Vagina (tissue), 2 donors: ENCODE measurements at places on chromosomes 5 and 9.

GRCh38 chr9:134323741-134324358 is 2.4 kb upstream of the RXRA start:
- DNase-seq, result no peak

- DNase-seq, result no peak
Observed at GRCh38 chr5:51181208-51181894, 201.9 kb upstream of the ISL1 start.

DNA sequence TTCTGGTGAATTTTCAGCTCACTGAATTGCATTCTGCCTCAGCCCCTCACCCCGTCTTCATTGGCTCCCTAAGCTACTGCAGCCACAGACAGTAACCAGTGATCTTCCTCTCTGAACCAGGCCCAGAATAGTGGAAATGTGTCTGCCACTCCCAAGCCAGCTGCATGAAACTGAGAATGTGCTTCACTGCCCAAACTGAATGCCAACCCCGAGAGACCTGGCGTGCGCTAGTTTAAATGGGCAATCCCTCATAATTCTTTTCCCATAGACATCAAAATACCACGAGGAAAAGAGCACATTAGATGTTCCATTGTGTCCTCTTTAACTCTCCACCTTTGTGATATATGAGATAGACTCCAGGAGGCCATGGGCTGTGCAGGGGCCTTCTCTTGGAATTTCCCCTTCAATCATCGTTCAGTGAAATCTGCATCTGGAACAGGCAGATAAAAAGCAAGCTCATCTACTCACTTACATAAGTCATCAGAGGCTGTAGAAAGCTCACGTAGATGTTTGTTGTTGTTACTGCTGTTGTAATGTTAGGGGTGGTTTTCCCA is 320.2 kb downstream of the NFIB start:
- no peak for DNase-seq

- DNase-seq, result no peak
Observed at GRCh38 chr5:151740958-151741373, 17.5 kb downstream of the ATOX1 start.

GRCh38 chr5:72878854-72879253 is 62.4 kb downstream of the TNPO1 start:
- no peak for DNase-seq

- no peak for DNase-seq
Observed at GRCh38 chr5:144219869-144220268, 49.2 kb downstream of the KCTD16 start.

GRCh38 chr5:9165546-9165945 is 380.3 kb downstream of the SEMA5A start:
- no peak for DNase-seq

DNA sequence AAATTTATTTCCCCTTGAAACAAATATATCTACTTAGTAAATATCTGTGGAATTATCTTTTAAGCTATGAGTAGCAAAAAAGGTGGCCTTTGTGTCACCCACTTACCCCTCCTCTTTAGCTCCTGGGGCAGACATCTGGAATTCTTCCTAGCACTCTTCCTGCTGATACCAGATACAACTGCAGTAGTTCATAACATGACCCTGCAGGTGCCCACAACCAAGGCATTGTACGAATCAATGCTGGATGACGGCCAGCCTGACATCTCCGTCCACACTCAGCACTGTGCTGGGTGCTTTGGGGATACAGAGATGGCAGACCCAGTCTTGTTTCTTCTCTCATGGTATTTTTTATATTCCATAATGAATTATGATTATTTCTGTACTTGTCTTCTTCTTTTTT is 152.3 kb downstream of the GOLPH3 start:
- DNase-seq, result no peak

DNA sequence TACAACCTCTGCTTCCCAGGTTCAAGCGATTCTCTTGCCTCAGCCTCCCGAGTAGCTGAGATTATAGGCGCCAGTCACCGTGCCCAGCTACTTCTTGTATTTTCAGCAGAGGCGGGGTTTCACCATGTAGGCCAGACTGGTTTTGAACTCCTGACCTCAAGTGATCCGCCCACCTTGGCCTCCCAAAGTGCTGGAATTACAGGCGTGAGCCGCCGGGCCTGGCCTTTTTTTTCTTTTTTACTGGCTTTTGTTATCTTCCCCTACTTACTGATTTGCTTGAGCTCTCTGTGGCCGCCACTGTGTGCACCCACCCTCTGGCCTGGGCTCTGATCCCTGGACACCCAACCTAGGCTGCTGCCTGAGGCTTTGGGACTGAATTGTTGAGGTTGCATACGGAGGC is 60.3 kb downstream of the ANKRD33B start:
- DNase-seq, result no peak

GRCh38 chr5:73519531-73520283 is 21.5 kb downstream of the BTF3 start:
- DNase-seq, result no peak

DNA sequence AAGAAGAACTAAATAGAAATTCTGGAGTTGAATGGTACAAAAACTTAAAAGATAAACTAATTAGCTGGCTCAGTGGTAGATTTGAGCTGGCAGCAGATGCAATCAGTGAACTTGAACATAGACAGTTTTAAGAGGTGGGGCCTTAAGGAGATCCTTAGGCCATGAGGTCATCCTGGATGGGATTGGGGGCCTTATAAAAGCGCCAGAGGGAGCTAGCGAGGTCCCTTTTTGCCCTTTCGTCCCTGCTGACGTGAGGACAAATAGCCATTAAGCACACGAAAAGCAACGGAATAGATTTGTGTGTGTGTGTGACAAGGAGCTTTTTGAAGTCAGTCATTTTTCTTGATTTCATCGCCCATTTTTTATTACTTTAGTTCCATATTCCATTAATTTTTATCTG is 83.3 kb downstream of the ZNF354C start:
- DNase-seq, result no peak

- no peak for DNase-seq
Observed at GRCh38 chr5:115084246-115084793, 85.4 kb downstream of the TRIM36 start.

GRCh38 chr5:88883059-88883835 is at the start of gene MEF2C:
Gene MEF2C (minus strand): TSS chr5:88883184. CDS start chr5:88823788, 59,396 bp downstream.
- DNase-seq, result no peak

DNA sequence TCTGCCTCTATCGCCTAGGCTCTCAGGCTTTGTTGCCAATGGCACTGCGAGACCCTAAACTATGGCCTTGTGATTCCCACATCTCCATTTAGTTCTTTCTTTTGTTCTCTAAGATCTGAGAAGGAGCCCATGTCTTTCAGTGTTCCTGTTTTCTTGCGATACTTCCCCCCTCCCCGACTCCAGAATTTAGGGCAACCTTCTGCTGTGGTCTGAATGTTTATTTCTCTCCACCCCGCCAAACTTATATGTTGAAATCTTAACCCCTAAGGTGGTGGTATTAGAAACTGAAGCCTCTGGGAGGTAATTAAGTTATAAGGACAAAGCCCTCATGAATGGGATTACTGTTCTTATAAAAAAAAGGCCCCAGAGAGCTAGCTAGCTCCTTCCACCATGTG is 6.4 kb downstream of the TMC1 start:
- DNase-seq, result no peak

- no peak for DNase-seq
Observed at GRCh38 chr5:158699298-158699880, 400.3 kb downstream of the EBF1 start.

DNA sequence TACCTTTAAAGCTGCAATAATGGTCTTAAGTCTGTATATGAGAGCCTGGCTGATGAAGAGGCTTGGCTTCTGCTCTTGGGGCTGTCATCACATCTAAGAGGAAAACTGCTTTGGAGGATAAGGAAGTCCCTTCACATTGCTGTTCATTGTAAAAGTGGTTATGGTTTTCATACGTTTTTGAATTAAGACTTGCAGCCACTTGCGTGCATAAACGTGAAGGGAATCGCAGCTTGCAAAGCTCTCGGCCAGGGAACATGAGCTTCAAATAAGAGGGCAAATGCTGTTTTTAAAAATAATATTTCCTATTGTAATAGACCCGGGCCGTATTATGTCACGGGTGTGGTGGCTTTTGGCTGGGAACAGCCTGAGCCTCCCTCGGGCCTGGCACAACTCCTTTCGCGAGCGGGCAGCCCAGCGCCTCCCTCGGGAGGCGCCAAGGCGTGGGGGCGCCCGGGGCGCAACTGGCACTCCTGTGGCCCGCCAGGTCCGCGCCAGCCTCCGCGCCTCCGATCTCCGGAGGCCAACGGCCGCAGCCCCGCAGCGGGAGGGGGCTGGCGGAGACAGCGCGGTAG is 538 bp upstream of the ARHGEF28 start:
- no peak for DNase-seq

DNA sequence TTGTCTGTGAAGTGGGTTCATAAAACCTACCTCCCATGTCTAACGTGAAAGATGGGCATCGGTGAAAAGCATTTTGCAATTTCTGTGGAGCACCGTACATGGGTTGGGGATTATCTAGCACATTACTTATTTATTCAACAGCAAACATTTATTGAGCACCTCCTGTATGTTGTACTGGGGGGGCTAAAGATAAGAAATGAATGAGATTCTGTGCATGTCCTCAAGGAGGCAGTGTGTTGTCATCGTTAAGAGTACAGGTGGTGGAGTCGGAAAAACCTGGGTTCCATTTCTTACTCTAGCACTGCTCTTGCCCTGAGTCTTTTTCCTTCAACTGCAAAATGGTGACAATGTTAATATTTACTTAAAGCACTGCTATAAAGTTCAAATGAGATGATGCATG is 30.4 kb upstream of the DENND1A start:
- no peak for DNase-seq

DNA sequence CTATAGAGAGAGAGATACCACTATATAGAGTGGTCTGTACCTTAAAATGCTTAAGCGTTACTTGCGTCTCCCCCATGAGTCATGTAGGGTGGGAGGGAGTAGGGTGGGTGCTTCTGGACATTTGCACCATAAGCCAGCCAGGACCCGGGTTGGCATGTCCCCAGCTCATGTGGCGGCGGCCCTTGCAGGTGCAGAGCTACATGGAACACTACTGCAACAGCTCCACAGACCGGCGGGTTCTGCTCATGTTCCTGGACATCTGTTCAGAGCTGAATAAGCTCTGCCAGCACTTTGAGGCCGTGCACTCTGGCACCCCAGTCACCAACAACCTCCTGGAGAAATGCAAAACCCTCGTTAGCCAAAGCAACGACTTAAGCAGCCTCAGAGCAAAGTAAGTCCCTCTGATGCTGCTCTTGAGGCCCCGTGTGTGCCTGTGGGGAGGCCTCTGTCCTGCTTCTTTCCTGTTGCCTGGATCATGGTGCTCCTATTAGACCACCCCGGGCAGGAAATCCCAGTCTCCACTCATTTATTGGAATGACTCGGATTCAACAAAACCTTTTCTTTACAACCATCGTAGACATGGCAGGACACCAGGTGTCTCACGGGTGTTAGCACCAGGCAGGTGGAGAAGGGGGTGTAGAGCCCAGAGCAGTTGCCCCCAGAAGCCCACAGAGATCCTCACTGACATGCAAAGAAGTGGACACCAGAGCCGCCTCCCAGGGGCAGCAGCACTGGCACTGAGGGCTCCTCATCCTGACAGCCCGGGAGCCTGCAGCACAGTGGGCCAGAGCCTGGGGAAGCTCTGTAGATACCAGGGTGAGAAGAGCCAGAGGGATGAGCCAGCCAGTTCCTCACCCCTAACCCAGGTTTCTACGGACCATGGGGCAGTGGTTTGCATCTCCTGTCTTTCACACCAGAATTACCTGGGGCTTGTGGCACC is 8.8 kb downstream of the SPACA9 start:
- DNase-seq, result no peak

GRCh38 chr5:134240421-134240962 is 14.6 kb upstream of the PPP2CA start:
- no peak for DNase-seq

GRCh38 chr9:113803811-113804589 is 72.1 kb upstream of the ZNF618 start:
- DNase-seq, result no peak

DNA sequence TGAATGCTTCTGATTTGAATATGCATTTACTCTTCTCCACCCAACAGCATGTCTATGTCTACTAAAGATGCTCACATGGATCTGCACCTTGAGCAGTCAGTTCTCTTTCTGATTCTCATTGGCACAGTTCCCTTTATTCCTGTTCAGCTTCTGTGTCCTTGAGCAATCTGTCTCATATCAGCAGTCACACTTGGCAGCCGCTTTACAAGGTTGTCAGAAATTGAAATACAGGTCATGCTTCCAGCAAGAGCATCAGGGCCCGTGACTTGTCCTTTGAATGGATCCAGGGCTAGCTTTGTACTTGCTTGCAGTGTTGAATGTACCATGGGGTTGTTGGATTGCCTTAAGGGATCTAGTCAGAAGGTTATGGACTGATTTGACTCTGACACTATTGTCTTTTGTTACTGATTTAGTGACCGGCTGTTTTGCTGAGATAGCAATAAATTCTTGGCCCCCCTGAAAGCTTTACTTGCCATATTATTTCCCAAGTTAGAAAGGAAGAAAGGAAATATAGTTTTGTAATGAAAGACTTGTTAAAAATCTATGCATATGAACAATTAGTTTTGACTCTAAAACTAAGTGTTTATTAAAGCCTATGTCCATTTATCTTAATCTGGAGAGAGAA is 273.4 kb upstream of the ISL1 start:
- DNase-seq, result no peak

DNA sequence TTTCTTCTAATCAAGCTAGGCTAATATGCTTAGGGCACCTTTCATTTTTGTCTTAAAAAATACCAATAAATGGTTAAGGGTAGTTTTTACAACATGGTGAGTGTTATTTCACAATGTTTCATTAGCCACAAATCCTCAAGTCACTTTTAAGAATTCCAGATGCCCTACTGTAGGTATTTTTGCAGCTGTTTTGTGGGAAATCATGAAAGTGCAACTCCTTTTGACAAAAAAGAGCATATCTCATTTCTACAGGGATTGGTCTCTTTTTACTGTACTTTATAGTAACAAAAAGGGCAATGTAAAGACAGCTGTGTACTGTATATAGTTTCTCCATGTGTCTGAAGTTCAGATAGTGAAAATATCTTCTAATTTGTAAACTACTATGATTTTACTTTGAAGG is 28.3 kb upstream of the GAS1 start:
- no peak for DNase-seq

DNA sequence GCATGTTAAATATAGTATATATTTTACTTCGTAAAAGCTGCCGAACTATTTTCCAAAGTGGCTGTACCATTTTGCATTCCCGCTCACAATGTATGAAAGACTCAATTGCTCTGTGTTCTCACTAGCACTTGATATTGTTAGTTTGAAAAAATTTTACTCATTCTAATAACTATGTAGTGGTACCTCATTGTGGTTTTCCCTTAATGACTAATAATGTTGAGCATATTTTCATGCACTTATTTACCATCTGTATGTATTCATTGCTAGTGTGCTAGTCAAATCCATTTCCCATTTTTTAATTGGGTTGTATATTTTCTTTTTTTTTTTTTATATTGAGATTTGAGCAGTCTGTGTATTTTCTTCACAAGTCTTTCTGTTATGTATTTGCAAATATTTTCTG is 58.4 kb downstream of the RANBP17 start:
- DNase-seq, result no peak
